Stomach (tissue), 19 donors: ENCODE measurements at places on chromosomes 5 and 9. TPM values are rescaled to one million over a fixed set of nuclear protein-coding genes. Genes with fewer than 3 reads are reported as not detected.

- DNase-seq: peak; percentile 80
Measured at GRCh38 chr9:8287501-8287900, 487.9 kb upstream of the DMAC1 start.

NR6A1 gene
- 3.2 TPM for total RNA-seq

- no peak for DNase-seq
Measured at GRCh38 chr5:104734046-104734445, 1171.5 kb upstream of the NUDT12 start.

TMEM174 gene
- total RNA-seq: not detected

- DNase-seq: no peak
Measured at GRCh38 chr9:93204470-93205043, 20.6 kb downstream of the WNK2 start.
